ENCODE measurements at places on chromosomes 13 and 19. TPM values are rescaled to one million over a fixed set of nuclear protein-coding genes. Genes with fewer than 3 reads are reported as not detected.
A peak's percentile ranks its signal among the peaks of the same experiment; 100 is the strongest.

Gene IL17D
- total RNA-seq: 78.9 TPM

Gene U2AF1L4
- total RNA-seq: 18.7 TPM

Gene DCT
- total RNA-seq: 0.27 TPM

DNA sequence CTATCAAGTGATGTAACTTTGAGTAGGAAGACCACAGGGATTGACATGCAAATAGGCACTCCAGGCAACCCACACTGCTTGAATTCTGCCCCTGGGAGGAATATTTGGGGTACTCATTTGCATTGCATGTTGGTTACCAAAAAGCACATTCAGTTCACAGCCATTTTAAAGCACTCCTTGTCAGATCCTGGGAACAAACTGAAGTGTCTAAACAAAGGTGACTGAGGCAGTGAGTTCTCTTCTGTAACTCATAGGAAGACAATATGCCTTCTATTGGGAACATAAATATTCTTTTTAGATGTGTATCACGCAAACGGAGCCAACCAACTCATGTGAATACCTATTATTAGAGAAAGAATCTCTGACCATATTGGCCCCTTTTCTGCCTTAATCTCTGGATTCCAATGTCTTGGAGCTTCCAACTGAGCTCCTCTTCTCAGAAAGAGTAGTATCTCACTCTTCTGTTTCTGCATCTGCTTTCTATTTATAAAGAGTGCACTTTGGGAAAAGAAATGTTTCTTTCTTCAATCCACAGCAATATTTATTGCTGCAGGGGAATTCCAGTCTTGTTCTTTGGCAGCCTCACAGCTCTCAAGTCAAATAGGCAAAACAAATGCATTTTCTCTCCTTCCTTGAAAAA lies 125.7 kb upstream of the NBEA start:
- no peaks in the 10 kb centered on the region for H3K4me1 ChIP-seq
- H3K27me3 ChIP-seq: no peaks in the 10 kb centered on the region
- H3K4me3 ChIP-seq: no peak overlapping the region
- H3K36me3 ChIP-seq: no peaks in the 10 kb centered on the region
- no peak for DNase-seq

DNA sequence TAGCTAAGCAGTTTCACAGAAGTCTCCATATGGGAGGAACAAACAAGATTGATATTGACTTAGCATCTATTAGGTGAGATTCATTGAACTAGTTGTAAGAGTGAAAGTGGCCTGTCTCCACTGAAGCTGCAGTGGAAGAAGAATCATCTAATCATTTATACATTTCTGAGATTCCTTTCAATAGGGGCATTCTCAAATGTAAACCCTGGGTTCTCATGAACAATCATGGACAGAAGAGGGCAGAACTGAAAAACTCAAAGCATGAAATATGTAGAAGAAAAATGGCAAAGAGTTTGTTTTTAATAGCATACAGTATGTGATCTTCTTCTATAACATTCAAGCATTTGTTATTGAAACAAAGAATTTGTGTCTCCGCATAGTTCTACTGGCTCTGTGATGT lies 17.6 kb upstream of the POSTN start:
- H3K27me3 ChIP-seq: no peaks in the 10 kb centered on the region
- H3K4me3 ChIP-seq: no peak overlapping the region
- no peaks in the 10 kb centered on the region for H3K36me3 ChIP-seq
- DNase-seq: no peak
- H3K27ac ChIP-seq: no peak overlapping the region
- no peaks in the 10 kb centered on the region for H3K4me1 ChIP-seq

DNA sequence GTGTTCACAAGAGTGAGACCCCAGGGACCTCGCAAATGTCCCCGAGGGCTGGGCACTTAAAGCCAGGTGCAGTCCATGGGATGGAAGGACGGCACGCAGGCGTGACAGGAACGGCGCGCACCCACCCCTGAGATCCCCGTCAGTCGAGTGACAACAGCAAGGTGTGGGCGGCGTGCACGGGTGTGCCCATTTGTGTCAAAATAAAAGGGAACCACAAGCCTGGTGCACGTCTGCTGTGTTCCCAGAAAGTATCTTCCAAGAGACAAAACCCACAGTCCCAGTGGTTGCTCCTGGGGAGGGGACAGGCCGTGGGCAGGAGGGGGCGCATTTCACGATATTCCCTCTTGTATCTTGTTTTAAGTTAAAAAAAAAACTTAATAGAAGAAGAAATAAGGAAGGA lies 15.7 kb upstream of the CACTIN start:
- no peak overlapping the region for H3K4me3 ChIP-seq
- H3K4me1 ChIP-seq: no peaks in the 10 kb centered on the region
- H3K36me3 ChIP-seq: no peaks in the 10 kb centered on the region
- no peak overlapping the region for H3K27ac ChIP-seq

GRCh38 chr13:73224703-73225102 lies 165.9 kb downstream of the KLF5 start:
- no peak overlapping the region for H3K4me3 ChIP-seq
- H3K36me3 ChIP-seq: no peaks in the 10 kb centered on the region
- no peak for DNase-seq
- H3K4me1 ChIP-seq: no peaks in the 10 kb centered on the region
- no peaks in the 10 kb centered on the region for H3K27me3 ChIP-seq
- H3K27ac ChIP-seq: no peak overlapping the region

GRCh38 chr13:44814836-44815235 lies 174.4 kb downstream of the NUFIP1 start:
- no peak overlapping the region for H3K4me3 ChIP-seq
- H3K27me3 ChIP-seq: no peaks in the 10 kb centered on the region
- no peak overlapping the region for H3K27ac ChIP-seq
- no peaks in the 10 kb centered on the region for H3K36me3 ChIP-seq

DNA sequence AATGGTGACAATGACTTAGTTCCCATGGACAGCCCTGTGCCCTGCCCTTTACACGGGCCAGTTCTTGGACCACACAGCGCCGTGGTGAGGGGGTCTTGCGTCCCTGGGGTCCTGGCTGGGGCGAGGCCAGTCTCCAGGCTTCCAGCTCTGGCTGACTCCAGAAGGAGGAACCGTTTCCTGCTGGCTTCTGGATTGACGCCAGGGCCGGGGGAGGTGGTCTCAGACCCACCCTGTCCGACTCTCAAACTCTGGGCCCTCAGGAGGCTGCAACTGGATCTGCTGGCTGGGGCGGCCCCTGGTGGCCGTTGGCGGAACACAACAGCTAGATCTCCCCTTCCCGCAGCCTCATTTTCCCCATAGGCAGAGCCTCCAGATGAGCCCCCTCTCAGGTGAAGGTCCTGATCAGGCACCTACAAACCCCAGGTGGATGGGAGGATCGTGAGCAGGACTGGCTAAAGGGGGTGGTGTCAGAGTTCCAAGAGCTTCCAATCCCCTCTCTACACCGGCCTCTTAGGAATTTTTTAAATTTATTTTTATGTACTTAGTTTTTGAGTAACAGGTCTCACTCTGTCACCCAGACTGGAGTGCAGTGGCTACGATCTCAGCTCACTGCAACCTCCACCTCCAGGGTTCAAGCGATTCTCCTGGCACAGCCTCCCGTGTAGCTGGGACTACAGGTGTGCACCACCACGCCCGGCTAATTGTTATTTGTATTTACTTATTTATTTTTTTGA lies 8.0 kb downstream of the CCDC194 start:
- DNase-seq: peak; percentile 82
- H3K27me3 ChIP-seq: no peaks in the 10 kb centered on the region
- H3K27ac ChIP-seq: no peak overlapping the region
- H3K4me3 ChIP-seq: no peak overlapping the region

- H3K27ac ChIP-seq: no peak overlapping the region
- H3K36me3 ChIP-seq: no peaks in the 10 kb centered on the region
- no peaks in the 10 kb centered on the region for H3K27me3 ChIP-seq
- no peak for DNase-seq
- peaks cover 10% of the 10 kb centered on the region for H3K4me1 ChIP-seq
These were observed 52.6 kb downstream of the ALOX5AP start for GRCh38 chr13:30787738-30788525.

DNA sequence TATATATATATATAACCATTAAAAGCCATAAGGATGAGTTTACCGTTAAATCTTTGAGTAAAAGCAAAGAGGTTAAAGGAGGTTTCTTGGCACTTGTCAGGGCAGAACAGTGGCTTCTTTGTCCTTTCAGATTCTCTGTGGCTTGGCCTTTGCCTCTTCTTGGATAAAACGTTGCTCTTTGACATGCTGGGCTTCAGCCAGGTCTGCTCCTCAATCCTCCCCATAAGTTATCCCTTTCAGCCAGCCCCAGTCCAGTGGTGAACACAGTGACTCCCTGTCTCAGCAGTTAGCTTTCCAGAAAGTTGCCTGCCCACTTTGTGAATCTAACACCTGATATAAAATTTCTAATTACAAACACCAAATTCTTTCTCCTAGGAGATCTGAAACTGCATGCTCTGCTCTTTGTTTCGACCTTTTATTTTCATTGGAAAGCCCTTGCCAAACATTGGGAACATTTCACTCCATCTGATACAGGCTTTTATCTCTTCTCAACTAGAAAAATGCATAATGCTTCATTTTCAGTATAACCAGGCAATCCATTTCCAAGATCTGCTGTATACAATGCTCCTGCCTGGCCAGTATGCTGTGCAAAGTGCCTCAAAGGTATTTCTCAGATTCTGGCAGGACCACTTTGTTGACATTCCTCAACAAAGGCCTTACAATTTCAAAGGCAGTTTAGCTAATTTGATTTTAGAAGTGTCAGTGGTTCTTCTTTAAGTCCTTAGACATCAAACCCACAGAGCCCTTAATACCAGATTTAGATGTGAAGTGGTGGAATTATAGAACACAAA lies 16.2 kb upstream of the MED4 start:
- no peak for DNase-seq
- peak overlapping the region; percentile 39 for H3K27ac ChIP-seq
- no peaks in the 10 kb centered on the region for H3K27me3 ChIP-seq

- H3K4me1 ChIP-seq: no peaks in the 10 kb centered on the region
- no peak overlapping the region for H3K4me3 ChIP-seq
- H3K27ac ChIP-seq: no peak overlapping the region
These were observed 735.2 kb downstream of the LIG4 start for GRCh38 chr13:107480130-107480529.

GRCh38 chr19:52138278-52138982 lies 1.3 kb downstream of the ZNF616 start:
- no peaks in the 10 kb centered on the region for H3K27me3 ChIP-seq
- H3K36me3 ChIP-seq: no peaks in the 10 kb centered on the region
- no peak for DNase-seq
- H3K4me3 ChIP-seq: peak overlapping the region; percentile 98

DNA sequence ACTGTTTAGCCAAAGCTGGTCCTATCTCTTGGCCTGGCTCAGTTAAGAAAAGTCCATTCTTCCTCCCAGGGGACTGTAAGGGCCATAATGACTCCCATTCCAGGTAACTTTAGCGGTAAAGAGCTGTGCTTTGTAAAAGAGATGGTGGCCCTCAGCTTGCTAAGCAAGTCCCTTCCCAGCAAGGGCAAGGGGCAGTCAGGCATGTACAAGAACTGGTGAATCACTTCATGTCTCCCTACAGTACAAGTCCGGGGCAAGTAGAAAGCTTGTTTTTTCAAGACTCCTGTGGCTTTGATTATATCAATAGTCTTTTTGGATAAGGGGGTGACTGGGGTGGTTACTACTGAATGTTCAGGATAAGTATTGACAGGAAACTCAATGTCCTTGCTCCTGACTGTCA lies 88.9 kb downstream of the SLC25A15 start:
- no peaks in the 10 kb centered on the region for H3K4me1 ChIP-seq
- H3K27me3 ChIP-seq: no peaks in the 10 kb centered on the region
- H3K4me3 ChIP-seq: no peak overlapping the region
- no peaks in the 10 kb centered on the region for H3K36me3 ChIP-seq
- no peak for DNase-seq

Data from psoas muscle (tissue), 8 donors.